ENCODE measurements at places on chromosomes 3 and 15.

GRCh38 chr3:180961087-180961486 is 28.4 kb downstream of the DNAJC19 start:
- DNase-seq = no peak

- no peak for DNase-seq
Observed at GRCh38 chr15:28913171-28913765, 27.5 kb downstream of the APBA2 start.

GRCh38 chr3:139808201-139808600 is 126.8 kb upstream of the CLSTN2 start:
- DNase-seq = no peak

GRCh38 chr15:90645873-90646575 is 71.1 kb upstream of the BLM start:
- DNase-seq = no peak

GRCh38 chr3:3772920-3773319 is 26.3 kb upstream of the LRRN1 start:
- no peak for DNase-seq

DNA sequence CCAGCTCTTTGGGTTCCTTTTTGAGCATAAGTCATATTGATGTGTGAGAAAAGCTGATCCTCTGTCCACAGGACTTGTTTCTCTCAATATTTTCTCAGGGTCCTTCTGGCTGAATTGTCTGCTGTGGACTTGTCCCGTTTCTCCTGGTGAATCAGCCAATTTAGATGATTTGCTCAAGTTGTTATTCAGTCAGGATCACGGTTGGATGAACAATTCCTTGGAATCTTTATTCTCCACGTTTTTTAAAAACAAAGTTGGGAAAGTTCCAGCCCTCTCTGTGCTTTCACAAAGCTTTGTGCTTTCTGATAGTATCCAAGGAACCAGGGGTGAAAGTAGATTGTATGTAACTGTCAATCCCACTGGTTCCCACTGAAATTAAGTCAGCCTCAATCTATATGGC is 61.3 kb downstream of the LRRC3B start:
- no peak for DNase-seq

DNA sequence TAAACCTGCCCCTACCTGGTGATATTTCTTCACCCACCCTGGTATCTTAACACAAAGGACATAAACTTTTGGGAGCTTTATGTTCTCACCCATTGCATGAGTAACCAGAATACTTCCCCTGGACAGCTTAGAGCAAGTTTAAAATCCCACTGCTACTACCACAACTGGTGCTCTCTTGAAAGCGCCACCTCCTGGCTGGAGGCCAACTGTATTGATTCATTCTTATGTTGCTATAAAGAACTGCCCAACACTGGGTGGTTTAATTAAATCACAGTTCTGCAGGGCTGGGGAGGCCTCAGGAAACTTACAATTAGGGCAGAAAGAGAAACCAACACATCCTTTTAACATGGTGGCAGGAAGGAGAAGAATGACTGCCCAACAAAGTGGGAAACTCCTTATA is 592.4 kb downstream of the EPHA3 start:
- no peak for DNase-seq

DNA sequence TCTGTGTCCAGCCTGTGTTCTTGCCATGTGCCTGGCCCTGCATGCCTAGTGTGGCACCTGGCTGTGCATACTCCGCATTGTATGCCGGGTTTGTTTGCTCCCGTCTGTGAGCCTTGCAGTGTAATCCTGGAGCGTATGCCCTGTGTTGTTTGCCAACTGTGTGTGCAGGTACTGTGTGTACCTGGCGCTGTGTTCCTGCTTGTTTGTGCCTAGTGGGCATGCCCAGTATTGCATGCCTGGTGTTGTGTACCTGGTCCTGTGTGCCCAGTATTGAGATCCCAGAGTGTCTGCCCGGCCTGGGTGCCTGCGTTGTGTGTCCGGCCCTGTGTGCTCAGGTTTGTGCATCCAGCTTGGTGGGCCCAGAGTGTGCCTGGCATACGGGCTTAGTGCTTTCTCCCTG is 54.5 kb upstream of the CHRNA7 start:
- DNase-seq = no peak

DNA sequence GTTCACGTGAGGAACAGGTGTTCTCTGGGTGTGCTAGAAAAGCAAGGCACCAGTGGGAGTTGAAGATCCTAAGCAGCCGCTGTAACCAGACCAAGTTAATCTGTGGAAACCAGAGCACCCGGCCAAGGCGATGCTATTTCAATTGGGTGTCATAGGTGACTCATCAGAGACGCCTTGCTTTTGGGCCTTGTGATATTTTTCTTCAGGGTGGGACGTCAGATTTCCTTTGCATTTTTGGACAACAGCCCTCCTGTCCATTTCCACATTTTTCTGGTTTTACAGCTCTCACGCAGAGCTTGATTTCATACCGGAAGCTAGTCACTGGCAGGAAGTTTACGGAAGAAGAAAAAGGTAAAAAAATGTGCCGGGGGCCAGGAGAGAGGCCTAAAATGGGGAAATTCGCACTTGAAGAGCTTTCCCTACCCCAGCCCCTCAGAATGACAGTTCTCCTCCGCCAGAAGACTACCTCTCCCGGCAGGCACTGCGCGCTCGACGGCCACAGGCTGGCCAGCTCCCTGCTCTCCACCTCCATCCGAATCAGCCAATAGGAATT is 471 bp upstream of the KBTBD8 start:
- no peak for DNase-seq

DNA sequence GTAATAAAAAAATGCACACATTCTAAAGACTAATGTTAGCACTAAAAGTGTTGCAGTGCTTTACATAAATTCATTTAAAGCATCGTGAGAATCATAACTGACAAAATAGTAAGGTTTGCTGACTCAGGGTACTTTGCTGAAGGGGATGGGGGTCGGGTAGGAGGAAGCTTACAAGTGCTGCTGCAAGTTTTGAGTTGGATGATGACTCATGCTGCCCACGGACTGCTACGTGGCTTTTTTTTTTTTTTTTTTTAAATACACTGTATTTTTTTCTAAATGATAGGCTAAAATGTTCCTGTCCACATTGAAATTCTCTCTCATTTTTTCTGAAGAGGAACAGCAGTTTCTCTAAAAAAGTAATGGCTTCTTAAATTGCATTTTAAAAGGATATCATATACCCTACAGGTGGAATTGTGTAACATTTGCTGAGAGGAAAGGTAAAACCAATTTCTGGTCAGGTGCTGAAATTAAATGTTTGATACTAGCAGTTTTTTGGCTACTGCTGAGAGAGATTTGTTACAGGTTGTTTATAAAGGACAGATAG is 2.2 kb downstream of the MAPK6 start:
- DNase-seq = peak; percentile 27

GRCh38 chr3:60226912-60227311 is 1024.3 kb downstream of the FHIT start:
- DNase-seq = no peak

DNA sequence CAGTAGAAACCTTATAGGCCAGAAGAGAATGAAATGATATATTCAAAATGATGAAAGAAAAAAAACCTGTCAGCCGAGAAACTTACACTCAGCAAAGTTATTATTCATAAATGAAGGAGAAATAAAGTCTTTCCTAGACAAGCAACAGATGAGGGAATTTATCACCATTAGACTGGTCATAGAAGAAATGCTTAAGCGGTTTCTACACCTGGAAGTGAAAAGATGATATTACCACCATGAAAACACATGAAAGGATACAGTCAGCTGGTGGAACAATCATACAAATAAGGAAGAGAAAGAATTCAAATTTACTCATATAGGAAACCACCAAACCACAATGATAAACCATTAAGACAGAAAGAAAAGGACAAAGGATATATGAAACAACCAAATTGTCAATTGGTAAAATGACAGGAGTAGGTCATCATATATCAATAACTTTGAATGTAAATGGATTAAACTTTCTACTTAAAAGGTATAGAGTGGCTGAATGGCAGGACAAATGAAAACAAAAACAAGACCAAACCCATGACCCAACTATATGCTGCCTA is 29.9 kb upstream of the PRR23C start:
- no peak for DNase-seq

DNA sequence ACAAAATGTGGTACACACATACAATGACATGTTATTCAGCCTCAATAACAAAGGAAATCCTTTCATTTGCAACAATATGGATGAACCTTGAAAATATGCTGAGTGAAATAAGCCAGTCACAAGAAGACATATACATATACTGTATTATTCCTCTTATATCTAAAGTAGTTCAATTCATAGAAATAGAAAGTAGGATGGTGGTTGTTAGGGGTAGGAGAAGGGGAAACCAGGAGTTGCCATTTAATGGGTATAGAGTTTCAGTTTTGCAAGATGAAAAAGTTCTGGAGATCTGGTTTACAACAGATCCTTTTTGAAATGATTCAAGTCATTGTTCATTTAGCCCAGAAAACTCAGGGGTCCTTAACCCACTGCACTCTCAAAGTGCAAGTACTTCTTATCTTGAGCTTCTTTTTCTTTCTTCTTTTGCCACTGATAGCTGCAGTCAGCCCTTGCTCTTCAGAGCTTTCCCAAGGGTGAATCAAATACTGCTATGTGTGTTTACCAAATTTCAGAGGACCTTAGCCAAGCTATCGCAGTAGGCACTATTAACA is 208.0 kb upstream of the EOMES start:
- DNase-seq = no peak

- no peak for DNase-seq
Observed at GRCh38 chr3:16286751-16287543, 21.9 kb downstream of the OXNAD1 start.

DNA sequence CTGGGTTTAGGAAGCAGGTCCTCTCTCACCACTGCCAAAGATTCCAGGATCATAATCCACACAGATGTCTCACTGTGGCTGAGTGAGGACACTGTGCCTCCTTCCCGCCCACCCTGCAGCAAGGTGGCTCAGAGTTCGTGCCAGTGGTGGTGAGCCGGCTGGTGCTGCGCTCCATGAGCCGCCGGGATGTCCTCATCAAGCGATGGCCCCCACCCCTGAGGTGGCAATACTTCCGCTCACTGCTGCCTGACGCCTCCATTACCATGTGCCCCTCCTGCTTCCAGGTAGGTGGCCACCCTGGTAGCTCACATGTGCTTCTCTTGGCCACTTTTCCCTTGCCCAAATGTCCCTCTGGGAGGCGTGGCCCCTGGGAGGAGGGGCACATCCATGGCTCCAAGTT is 9.0 kb upstream of the RHO start:
- DNase-seq = no peak

DNA sequence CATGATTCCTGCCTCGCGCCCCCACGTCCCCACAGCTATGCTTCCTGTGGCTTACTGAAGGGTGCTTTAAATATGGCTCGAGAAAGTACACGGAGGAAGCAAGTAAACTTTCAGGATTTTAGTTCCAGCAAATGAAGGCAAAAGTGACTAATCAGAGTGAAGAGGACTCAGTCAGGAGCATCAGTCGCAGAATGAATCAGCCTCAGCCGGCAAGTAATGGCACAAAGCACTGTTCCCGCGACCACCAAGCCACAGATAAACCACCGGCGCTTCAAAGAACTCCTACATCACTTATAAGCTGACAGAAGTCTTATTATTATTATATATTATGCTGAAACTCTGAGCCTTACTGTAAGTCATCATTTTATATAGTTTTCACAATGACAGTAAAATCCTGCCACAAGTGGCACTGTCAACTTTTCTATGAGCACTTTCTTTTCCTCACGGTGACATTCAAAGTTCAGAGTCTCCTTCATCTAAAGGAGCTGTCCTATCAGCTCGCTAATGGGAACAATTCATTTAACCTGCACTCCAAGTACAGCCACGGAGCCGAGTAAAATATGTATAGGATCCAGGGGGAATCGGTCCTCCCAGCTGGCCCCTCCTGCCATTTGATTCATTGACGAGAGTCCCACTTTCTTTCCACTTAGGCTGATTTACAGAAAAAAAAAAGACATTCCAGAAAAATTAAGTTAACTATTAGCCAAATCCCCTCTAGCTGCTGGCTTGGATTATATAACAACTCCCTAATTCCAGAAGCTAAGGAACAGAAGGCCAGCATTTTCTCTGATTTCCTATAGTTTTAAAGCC is 217.0 kb upstream of the ICE2 start:
- no peak for DNase-seq

- DNase-seq = no peak
Observed at GRCh38 chr15:83320844-83321243, 36.4 kb upstream of the BNC1 start.

DNA sequence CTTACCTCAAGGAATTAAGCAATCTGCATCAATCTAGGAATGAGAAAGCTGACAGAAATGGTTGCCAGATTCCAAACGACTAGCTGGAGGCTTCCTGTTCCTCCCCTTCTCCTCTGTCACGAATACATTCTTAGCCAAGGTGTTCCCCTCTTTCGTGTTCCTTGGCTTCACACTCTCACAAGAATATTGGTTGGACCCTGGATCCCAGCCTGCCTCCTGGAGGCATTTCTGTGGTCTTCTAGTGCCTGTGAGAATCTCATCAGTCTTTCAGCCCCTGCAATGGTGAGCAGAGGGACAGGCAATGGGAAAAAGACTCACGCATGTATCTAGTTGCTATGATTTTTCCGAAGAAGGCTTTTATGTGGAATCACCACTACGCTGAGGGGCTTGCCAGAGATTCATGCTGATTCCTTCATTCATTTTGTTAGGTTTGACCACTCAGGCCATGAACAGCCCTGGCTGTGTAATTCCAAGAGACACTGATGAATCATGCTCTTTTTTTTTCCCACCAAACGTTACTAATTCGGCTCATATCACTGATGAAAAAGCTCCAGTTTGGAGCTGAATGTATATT is 1.6 kb upstream of the P3H2 start:
- DNase-seq = no peak

GRCh38 chr3:153084431-153084830 is 77.6 kb upstream of the RAP2B start:
- DNase-seq = no peak

GRCh38 chr3:23723930-23724329 is 81.8 kb upstream of the UBE2E1 start:
- DNase-seq = no peak

- no peak for DNase-seq
Observed at GRCh38 chr3:116443191-116443661, 2.1 kb downstream of the LSAMP start.

DNA sequence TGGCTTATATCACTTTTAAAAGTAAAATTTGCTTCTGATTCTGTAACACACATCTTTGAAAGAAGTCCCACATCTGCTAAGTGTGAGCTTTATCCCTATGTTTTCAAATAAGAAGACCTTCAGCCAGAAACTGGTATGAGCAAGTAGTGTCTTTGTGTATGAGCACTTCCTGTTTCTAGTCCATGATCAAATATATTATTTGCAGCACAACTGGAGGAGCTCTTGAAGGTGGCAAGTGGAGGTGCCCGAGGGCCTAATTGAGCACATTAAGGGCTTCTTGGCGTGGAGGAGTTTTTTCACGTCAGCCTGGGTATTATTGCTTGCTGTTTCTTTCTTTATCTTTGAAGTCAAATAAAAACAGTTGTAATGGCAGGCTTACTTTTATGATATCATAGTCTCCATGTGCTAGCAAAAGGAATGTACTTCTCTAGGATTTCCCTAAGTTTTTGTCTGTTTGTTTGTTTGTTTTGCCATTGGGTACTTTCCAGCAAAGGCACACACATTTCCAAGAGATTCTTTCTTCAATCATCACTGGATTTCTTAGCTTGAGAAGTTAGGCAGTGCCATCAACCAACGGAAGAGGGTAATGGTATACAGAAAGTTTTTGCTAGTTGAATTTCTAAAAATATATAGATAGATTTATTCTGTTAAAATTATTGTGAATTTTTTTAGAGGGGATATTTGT is 68.1 kb downstream of the MEIS2 start:
- DNase-seq = no peak

All from ascending aorta (tissue), 2 donors.